ENCODE measurements at places on chromosomes 12 and 14.

DNA sequence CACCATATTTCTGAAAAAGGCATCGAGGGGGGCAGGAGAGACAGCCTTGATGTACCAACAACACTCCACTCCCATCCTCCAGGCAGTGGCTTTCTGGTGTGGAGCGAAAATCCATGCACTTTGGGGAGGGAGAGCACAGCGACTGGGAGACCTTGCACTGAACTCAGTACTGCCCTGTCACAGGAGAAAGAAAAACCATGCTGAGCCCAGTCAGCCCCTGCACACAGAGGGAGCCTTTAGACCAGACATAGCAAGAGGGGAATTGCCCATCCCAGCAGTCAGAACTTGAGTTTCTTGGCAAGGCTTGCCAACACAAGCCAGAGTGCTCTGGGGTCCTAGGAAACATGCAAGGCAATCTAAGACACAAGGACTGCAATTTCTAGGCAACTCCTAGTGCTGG lies 24.8 kb upstream of the SLC6A15 start:
- DNase-seq = no peak

- no peak for DNase-seq
These were observed 23.5 kb downstream of the ASB2 start for GRCh38 chr14:93952829-93953228.

GRCh38 chr12:58095002-58095401 lies 153.6 kb downstream of the ATP23 start:
- no peak for DNase-seq

DNA sequence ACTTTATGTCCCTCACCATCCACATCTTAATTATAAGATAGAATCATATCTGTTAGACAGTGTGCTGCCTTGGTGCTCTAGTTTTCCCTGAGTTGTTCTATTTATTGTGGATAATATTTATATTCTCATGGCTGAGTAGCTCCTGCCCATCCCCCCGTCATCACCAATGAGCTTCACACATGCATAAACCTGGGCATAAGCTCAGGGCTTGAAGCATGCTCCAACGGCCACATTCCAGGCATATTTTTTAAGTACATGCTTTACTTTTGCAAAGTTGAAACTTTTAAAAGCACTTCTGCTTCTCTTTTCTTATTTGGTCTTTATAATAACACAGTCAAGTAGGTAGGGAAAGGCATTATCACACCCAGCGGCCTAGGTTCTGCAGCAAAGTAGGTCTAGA lies 3.4 kb upstream of the FBXO34 start:
- DNase-seq = no peak

GRCh38 chr14:24713404-24713803 lies 79.4 kb upstream of the GZMB start:
- DNase-seq = no peak

- DNase-seq = no peak
These were observed 18.8 kb upstream of the BEGAIN start for GRCh38 chr14:100605706-100606686.

DNA sequence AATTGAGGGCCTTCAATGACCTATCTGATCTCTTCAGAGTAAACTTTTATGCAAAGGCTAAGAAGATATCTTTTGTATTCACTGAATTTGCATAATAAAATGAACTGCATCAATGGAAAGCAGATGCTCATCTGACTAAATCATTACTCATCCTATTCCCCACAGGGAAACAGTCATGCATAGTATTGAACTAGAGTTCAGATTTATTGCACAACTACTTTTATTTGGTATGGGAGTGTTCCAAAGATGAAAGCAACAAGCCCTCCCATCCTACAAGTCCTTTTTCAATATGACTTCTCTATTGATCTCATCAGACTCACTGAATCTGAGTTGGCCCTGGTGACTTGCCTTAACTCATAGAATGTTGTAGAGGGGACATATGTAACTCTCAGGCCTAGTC lies 159.8 kb downstream of the KITLG start:
- DNase-seq = peak; percentile 84

Data from NCI-H226 (cell line).